ENCODE measurements at places on chromosomes 5 and 9.
A peak's percentile ranks its signal among the peaks of the same experiment; 100 is the strongest.

GRCh38 chr9:88988796-88989641, 2.2 kb upstream of the S1PR3 start:
- DNase-seq: no peak

DNA sequence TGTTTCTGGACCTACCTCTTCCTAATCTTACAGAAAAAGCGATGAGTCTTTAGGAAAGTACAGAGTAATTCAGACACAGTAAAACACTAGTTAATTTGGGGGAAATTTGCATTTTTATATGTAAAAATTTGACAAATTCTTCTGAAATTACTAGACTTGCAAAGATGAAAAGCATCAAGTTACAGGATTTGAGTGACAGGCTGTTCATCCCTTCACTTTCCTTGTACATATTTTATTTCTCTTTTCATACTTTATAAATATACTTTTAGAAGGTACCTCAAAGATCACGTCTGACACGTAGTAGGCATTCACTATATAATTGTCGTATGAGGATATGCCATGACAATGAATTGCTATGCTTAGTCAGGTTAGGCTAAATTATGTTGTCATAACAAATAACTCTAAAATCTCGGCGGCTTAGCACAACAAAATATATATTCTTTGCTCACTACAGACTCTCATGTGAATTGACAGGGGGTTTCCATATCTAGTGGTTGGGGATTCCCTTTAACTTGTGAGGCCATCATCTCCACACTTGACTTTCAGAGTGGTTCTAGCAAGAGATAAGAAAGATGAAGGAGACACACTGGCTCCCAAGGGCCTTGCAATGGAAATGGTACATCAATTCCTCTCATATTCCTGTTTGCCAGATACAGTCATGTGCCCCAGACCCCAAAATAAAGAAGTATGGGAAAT, 154.1 kb upstream of the TUT7 start:
- no peak for DNase-seq

- DNase-seq: no peak
These were observed 152.8 kb downstream of the YIPF5 start for GRCh38 chr5:144017631-144018030.

- DNase-seq: no peak
These were observed 160.9 kb upstream of the PIK3R1 start for GRCh38 chr5:68054638-68055037.

GRCh38 chr9:20048985-20049384, 260.1 kb upstream of the SLC24A2 start:
- DNase-seq: no peak

DNA sequence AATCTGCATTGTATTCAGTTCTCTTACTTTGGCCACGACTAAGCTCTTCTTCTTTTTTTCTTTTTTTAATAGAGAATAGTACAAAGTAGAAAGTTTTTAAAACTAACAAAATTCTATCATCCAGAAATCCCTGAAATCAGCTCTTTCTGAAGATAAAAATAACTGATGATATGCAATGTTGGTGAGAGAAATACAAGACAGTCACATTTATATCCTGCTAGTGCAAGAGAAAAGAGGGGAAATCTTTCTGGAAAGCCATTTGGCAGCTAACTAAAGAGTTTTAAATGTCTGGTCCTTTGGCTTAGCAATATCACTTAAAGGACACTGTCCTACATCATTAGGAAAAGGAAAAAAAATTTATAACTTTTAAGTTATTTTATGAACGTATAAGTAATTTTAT, 27.0 kb upstream of the FREM1 start:
- DNase-seq: no peak

DNA sequence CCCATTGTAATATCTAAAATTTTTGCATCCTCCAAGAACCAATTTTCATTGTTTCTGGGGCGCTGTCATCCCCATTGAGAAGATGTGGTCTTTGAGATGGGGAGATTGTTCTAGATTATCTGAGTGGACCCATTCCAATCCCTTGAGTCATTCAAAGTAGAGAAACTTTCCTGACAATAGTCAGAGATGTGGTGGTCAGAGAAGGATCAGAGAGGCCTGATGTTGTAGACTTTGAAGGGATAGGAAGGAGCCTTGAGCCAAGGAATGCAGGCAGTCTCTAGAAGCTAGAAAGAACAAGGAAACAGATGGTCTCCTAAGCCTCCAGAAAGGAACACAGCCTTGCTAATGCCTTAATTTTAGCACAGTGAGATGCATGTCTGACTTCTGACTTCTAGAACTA, 80.4 kb downstream of the TEK start:
- no peak for DNase-seq

GRCh38 chr5:131749138-131749537, 47.7 kb downstream of the FNIP1 start:
- no peak for DNase-seq

GRCh38 chr5:131186561-131187256, 16.0 kb downstream of the LYRM7 start:
- DNase-seq: no peak

DNA sequence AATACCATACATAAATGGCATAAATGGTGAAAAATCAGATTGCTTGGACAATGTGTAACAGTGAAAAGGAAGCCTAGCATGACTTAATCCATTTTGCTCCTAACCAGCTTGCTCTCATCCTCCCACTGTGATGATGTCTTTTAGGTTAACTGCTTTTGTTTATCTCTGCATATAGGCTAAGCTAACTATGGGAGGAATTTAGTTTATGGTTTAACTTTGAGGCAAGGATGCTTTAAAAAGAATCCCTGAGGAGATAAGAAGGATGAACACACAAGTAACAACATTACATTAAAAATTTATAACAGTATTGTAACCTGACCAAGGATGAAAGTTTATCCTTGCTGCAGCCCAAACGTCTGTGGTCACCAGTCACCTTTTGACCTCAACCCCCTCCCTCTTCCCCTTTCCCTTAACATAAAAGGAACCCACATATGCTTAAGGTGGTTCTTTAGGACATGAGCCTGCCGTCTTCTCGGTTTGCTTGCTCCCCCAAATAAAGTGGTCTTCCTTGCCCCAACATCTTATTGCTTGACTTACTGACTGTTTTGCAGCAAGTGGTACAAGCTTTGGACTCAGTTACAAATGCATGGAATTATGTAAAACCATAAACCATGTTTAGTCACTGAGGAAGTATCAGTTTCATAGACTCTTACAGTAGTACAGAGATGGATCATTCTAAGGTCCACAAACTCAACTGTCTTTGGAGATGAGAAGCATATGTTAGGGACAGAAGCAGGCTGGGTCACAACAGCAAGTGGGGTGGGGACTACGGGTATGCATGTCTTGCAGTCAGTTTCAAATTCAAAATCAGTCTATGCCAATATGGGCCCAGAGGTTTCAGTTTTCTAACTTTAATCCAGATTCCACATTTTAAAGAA, 31.3 kb downstream of the AGXT2 start:
- no peak for DNase-seq

GRCh38 chr5:132315529-132316067, 21.4 kb downstream of the SLC22A4 start:
- no peak for DNase-seq

- no peak for DNase-seq
These were observed 84.5 kb downstream of the ENC1 start for GRCh38 chr5:74556006-74556405.

GRCh38 chr5:8436924-8437323, 568.0 kb downstream of the MTRR start:
- no peak for DNase-seq

DNA sequence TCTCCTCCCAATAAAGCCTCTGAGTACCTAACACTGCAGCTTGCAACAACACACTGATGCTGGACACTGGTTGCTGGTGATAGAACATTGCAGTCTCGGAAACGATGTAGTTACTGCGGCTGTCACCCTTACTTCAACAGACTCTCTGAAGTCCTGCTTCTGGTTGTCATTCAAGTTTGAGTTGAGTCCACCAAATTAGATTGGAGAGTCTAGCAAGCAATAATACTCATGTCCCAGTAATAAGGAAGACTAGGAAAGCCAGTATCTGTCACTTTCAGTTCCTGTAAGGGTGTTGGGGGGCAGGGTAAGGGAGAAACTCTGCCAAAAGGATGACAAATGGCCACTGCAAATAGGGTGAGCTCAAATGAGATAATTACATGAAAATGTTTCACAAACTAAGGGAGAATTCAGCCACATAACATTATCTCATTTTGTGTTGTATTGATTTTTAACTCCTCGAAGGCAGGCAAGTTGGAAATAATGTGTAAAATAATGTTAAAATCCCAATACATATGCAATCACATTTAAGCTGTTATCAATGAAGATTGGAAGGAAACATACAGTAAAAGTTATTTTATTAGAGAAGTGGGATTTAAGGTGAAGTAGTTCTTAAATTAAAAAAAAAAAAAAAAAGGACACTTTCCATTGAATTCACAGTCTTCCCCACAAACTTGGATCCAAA, 849 bp upstream of the IFT74 start:
- DNase-seq: no peak

DNA sequence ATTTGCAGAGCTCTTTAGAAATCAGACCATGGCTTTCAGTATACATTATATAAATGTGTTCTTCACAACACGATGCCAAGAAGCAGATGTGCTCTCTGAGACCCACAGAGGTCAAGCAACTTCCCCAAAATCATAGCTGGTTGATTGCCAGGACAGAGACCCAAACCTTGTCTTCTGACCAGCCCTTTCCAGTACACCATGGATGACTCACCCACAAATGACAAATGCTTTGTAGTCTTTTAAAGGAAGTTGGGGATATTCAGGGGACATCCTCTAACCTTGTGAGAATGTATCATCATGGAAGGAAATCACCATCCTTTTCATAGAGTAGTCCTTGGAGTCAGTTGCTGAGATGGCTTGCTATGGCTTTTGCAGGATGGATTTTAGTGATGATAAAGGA, 30.1 kb downstream of the ZNF462 start:
- DNase-seq: no peak

DNA sequence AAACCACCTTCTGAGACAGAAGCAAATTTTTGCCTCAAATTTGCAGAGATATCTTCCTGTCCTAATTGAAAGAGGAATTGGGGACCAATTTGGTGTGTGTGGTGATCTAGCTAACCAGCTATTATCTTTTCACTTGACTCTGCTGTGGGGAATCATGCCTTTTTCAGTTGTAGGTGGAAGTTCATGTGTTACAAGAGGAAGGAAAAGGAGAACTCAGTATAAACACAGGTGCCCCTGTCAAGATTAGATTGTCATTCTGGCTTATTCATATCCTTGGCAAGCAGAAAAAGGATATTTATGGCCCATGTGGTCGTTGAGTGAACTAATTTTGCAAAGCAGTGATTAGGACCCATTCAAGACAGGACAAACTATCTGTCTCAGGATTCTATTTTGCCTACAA, 336.8 kb upstream of the SLC30A5 start:
- DNase-seq: no peak

GRCh38 chr5:63958654-63959053, 3.6 kb downstream of the HTR1A start:
- DNase-seq: no peak

- no peak for DNase-seq
These were observed 144.8 kb upstream of the SLC12A2 start for GRCh38 chr5:127938746-127939145.

DNA sequence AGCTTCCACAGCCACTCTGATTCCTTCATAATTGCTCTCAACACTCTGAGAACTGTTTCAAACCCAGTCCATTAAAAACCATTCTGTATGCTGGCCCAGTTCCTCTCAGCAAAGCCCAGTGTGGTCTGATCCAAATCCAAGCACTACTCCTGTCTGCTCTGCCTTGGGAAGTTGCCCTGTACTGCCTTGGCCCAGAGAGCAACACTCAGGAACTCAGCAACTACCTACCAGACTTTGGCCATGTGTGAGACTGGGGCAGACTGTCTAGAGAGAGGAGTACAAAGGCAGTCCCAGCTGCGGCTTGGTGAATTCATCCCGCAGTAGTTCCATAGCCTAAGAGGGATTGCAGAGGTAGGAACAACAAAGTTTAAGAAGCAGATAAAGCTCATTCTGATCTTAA, 214.4 kb downstream of the MCTP1 start:
- no peak for DNase-seq

DNA sequence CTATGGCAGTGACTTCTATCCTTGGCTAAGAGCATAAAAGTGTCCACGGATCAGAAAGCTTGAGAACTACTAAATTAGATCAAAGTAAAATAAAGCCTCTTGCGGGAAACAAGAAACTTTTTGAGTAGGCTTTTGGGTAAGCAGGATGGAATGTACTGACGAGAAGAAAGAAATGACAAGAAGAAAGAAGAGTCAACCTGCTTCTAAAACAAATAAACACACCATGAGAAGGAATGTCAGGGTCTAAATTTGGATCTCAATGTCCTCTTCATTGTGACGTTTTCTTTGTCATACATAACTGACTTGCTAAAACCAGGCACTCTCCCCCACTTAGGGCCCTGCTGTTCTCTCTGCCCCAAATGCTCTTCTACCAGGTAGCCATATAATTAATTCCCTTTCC, 290.1 kb upstream of the PTGER4 start:
- DNase-seq: no peak

DNA sequence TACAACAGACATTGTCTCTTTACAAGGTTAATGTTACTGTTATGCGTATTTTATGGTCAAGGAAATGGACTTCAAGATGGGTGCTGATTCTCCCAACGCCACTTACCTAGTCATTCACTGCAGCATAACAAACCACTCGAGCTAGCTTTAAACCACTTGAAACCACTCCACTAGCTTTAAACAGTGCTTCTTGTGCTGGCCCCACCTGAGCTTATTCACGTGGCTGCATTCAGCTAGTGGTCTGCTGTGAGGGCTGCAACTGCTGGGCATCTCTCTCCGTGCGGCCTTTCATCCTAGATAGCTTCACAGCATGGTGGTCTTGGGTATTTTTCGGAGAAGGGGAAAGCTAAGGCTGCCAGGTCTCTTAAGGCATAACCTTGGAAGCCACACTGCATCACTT, 3.5 kb upstream of the HRH2 start:
- DNase-seq: peak; percentile 98

DNA sequence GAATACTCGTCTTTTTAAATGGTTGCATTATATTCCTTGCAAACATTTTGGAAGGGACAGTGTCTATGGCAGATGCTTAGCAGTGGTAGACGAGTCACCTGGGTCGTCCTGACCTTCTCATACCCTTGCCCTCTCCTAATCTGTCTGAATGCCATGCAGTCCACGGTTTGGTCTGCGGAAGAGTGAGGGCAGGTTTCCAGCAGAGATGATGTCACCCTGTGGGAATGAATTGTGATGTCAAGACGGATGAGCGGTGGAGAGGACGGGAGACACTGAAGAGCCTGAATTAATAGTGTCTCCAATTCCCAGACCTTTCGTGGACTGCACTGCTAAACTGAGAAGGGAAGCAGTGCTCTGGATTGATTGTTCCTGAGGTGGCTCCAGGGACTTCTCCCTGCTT, 329.0 kb upstream of the PANK3 start:
- DNase-seq: no peak
